A549 treated with GW870086 at 1 μM for 4 hours (cell line): ENCODE measurements at places on chromosomes 4 and X. TPM values are rescaled to one million over a fixed set of nuclear protein-coding genes. Genes with fewer than 3 reads are reported as not detected.

The SGMS2 gene
- total RNA-seq, result 19.7 to 34.0 TPM (median 29.3 TPM) in 5 replicates

The CUL4B gene
- total RNA-seq, result 30.0 to 46.0 TPM (median 42.1 TPM) in 5 replicates

The TLL1 gene
- 0.14 to 0.51 TPM (median 0.21 TPM) in 5 replicates for total RNA-seq

The SERTM2 gene
- not detected in 5 replicates for total RNA-seq

The ZNF157 gene
- total RNA-seq, result 0.06 to 0.07 TPM (median 0.06 TPM) in 3 of 5 replicates, not detected in the others
